NCI-H1694 (cell line): ENCODE measurements at places on chromosomes 11 and 22.

GRCh38 chr11:66251809-66252208, 16.6 kb upstream of the RAB1B start:
- DNase-seq, result no peak

DNA sequence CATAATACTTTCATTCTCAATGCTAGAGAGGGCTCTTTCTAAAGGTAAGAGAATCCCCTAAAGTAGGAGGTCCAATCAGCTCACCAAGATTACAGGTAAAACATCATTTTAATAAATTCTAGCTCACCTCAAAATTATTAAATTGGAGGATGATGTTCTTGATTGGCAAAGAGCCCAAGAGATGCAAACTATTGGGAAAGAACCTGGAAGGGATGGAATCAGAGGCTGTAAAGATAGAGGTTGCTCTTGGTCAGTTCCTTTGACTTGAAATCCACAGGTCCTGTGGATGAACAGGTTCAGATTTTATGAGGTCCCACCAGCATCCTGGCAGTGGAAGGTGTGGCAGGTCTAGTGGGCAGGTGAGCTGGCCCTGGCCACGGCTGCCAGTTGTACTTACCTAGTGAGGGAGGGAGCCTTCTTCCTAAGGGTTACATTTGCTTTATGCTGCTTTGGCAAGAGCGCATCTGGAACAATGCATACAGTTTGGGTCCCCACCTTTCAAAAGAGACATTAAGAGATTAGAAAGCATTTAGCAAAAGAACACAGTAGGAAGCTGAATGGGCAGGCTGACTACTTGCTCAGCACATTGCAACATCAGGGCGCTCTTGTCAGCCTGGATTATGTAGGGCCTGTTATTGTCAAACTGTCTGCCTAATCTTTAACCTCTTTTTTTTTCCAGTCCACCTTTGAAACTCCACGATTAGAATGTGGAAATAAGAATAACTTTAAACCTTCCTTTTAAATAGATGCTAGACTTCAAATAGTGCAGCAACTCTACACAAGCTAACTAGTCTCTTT, 97.0 kb downstream of the RDX start:
- DNase-seq, result no peak

DNA sequence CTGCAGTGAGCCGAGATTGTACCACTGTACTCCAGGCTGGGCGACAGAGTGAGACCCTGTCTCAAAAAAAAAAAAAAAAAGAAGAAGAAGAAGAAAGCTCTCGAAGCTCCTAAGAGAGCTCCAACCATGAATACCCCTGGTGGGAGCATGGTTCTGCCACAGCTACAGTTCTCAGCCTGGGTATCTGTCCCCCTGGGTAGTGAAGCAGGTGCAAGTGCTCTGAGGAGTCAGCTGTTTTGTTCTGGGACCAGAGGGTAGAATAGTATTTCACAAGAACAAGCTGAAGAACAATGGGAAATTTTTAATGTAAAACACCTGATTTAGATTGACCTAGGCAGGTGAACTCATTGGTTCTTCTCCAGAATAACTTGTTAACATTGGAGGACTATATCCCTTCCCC, 4.3 kb upstream of the HYOU1 start:
- DNase-seq, result no peak

DNA sequence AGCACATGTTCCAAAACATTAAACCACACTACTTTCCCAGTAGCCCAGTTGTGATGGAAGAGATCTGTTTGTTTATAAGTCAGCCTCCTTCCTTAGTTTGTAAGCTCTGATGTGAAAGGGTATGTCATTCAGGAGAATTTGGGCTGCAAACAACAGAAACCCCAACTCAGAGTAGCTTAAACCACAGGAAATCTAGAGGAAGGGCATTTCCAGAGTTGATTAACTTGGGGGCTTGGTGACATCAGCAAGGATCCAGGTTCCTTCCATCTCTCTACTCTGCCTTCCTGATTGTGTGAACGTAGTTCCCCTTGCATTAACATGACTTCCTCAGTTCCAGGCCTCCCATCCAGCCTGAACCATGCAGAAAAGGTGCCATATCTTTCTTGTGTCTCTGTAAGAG, 6.5 kb upstream of the FJX1 start:
- no peak for DNase-seq

DNA sequence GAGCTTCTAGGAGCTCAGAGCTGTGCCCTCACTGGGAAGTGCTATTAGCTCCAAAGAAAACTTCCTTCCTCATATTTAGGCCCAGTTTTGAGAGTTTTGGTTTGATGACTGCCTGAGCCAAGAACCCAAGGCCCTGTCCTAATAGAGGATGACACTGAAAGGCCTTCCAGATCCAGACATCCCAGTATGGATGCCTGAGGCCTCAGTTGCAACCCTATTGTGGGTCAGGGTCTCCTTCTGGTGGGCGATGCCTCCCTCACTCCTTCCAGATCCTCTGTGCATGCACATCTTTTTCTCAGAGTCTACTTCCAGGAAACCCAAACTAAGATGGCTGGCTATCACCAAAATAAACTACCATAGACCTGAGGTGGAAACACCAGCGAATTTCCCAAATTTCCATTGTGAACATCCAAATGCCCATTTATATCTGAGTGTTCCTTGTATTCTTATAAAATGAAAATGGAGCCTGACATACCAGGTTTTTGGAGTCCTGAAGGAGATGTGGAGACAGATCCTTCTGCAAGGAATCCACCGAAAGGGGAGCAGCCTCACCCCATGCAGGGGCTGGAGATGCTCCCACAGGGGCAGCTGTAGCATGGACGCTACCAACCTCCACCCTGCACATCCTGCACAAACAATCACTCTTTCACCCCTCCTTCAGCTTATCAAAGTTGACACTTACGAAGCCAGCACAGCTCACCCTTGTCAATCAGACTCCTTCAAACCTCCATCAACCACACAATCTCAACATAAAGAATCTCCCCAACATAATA, 61.1 kb downstream of the GGTLC2 start:
- DNase-seq, result no peak

DNA sequence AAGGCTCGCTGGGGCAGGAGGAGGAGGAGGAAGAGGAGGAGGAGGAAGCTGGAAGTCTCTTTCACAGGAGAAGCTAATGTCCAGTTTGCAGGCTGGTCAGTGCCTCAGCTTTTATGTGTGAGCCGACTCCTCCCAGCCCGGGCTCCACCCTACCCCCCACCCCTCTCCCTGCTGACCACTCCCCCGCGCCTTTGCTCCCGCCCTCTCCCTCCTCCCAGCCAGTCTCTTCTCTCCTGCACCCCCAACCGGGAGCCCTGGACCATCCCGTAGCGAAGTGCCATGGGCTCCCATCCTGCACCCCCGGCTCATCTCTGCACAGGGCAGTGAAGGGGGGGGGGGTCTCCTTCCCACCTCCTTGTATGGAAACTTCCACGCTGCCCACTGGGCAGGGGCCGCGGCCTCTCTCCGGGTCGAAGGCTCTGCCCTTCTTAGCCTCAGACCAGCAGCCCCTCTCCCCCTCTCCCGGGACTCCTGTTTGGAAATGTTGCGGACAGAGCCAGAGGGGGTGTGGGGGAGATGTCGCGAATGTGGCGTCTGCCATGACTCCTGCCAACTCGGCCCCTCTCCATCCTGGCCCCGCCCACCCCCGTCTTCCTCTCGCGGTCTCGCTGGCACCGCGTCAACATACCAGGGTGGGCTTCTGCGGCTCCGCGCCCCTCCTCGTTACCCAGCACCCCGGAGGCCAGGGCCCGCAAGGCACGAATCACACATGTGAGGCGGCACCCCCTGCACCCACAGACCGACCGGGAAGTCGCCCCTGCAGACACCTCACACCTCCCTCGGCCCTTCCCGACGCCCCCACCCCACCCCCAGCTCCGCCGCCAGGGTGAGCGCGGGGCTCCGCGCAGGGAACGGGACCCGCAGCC, 1.8 kb downstream of the IGF2 start:
- no peak for DNase-seq

DNA sequence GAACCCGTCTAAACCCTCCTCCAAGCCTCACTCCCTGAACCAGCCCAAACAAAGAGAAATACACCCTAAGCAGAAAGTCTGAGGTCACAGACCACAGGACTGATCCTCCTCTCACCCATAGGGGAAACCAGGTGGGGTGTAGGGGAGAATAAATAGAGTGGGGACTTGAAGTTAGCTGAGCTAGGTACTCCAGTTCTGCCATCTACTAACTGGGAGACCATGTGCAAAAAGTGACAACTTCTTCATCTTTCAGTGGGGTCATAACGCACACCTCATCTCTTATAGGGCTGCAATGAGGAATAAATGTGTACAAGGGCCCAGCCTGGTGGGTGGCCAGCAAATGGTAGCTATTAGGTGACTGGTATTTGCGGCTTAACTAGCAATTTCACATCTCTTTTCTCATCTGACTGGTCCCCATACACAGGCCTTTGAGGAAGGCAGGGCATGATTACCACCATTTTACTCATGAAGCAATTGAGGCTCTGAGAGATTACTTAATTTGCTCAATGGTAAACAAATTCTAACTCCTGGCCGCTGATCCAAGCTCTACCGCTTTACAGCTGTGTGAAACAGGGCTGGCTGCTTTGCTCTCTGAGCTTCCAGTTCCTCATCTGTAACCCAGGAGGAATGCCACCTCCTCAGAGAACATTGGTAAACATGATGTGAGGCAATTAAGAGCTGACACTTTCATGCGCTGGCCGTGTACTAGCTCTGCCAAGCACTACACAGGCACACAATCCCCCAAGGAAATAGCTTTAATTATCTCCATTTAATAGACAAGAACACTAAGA, 16.6 kb downstream of the TBC1D10A start:
- DNase-seq, result no peak

DNA sequence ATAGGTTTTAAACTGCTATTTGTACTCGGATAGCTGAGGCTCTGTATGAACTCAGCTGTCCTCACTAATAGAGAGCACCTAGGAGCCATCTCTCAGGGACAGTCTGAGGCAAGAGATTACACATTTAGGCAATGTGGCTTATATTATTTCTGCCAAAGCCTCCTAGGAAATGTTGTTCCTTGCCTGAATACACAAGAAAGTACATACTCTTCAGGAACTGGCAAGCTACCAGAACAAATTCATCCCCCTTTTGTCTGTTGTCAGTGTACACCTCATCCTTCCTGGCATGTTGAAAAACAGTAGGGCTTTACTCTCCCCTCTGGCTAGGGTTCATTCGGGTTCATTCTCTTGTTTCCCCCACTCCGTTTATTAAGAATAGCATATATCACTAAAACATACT, 615.9 kb upstream of the FAT3 start:
- no peak for DNase-seq

- no peak for DNase-seq
Measured at GRCh38 chr11:93849751-93850593, 446 bp downstream of the VSTM5 start.

DNA sequence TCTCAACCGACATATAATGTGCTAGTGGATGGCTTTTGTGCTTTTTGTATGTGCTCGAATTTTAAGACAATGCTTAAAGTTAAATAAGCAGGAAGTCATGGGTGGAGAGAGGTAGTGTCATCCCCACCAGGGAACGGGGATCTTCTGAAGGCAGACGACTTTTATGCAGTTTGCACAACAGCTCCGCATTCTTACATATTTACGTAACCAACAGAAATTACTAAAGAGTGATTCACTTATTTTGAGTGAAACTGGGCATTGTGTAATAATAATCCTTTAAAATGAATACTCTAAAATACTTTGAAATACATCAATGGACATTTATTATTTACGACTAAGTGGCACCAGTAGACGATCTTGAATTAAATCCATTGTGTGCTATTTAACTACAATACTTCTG, 305.1 kb downstream of the CNTN5 start:
- DNase-seq, result no peak

DNA sequence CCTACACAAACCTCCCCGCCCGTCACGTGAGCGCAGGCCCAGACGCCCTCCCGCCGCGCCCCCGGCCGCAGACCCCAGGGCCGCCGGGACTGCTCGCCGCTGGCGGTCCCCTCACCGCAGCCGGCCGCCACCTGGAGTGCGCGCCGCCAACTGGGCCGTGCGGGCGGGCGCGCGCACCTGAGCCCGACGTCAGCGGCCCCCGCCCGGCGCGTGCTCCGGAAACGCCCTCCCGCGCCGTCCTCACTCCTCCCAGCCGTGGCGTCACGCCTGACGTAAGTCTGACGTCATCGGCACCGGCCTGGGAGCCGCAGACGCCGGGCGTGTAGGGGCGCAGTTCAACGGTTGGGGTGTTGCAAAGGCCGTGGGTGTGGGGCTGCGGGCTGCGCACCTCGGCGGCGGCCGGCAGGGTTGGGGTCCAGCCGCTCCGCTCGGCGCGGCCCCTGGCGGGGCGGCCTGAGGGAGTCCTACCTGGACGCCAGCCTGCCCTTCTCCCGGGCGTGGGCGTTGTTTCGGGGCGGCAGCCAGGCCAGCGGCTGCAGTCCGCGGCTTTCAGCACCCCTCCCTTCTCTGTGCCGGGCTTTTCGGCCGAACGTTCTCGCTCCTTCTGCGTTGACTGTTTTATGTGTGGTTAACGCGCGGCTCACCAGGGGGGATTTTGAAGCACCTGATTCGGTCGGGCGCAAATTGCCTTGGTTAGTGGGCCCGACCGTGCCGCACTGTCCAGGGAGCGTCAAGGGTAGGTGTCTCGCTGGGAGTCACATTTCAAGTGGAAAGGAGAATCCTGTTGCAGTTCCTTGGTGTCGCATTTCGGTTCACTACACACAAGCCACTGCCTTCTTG, at the start of gene JOSD1:
TSS of gene JOSD1 (minus strand) at position 155 of the 840 bp plus-strand sequence. CDS start 956 bp downstream, outside the sequence.
- DNase-seq, result peak; percentile 65

- no peak for DNase-seq
Measured at GRCh38 chr11:107804211-107804610, 54.4 kb downstream of the SLC35F2 start.

DNA sequence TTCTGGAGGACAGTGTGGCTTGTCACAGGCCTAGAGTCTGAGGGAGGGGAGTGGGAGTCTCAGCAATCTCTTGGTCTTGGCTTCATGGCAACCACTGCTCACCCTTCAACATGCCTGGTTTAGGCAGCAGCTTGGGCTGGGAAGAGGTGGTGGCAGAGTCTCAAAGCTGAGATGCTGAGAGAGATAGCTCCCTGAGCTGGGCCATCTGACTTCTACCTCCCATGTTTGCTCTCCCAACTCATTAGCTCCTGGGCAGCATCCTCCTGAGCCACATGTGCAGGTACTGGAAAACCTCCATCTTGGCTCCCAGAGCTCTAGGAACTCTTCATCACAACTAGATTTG, 13.0 kb downstream of the PIK3IP1 start:
- no peak for DNase-seq

- no peak for DNase-seq
Measured at GRCh38 chr11:68521969-68522652, 61.6 kb downstream of the PPP6R3 start.
